GM18507 (cell line): ENCODE measurements at places on chromosomes 7 and 10.

DNA sequence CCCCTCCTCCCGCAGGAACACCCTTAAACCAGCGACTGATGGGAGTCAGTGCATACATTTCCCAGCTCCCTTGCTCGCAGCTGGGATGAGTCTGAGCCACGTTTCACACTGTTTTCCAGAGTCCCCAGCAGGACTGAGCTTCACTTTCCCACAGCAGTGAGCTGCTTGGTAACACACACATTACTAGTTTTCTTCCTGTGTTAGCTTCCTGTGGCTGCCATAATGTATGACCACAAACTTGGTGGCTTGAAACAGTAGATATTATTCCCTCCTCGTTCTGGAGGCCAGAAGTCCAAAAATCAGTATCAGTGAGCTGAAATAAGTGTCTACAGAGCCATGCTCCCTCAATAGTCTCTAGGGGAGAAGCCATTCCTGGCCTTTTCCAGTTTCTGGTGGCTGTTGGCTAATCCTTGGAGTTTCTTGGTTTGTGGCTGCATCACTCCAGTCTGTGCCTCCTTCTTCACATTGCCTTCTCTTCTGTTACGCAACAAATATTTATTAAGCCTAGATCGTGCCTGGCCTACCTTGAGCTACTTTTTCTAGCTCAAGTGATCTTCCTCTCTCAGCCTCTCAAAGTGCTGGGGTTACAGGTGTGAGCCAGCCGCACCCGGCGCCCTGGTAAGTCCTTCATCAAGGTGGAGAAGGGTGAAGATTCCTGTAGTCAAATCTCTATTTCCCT, 26.2 kb upstream of the CARD11 start:
- no peak for DNase-seq

- no peak for DNase-seq
Observed at GRCh38 chr7:16369855-16370254, 51.5 kb downstream of the CRPPA start.

DNA sequence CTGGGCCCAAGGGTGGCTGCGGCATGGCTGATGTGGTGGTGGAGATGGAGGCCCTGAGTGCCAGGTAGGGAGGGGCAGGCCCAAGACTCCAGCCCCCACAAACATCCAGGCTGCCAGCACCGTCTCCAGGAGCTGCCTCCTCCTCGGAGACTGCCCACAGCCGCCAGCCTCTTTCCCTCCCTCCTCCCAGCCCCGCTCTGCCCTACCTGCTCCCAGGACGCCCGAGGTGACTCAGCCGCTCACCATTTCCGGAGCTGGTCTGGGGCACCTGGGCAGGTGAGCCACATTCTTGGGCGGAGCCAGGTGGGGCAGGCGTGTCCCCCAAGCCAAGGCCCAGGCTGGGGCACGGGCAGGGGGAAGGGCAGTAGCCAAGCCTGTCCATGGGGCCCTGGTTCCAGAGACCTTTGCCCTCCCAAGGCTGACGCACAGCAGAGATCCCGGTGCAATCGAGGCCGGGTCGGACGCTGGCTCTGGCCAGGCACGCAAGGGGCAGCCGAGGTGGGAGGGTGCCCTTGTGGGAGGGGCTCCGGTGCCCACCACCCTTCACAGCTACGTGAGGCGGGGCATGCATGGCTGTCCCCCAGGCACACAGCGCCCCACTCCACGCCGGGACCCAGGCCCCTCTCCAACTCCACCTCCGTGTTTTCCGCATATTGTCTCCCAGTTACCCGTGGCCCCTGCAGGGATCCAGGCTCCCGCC, 8.8 kb downstream of the ADAP1 start:
- no peak for DNase-seq

GRCh38 chr10:70312972-70313371, 29.2 kb upstream of the NPFFR1 start:
- no peak for DNase-seq

DNA sequence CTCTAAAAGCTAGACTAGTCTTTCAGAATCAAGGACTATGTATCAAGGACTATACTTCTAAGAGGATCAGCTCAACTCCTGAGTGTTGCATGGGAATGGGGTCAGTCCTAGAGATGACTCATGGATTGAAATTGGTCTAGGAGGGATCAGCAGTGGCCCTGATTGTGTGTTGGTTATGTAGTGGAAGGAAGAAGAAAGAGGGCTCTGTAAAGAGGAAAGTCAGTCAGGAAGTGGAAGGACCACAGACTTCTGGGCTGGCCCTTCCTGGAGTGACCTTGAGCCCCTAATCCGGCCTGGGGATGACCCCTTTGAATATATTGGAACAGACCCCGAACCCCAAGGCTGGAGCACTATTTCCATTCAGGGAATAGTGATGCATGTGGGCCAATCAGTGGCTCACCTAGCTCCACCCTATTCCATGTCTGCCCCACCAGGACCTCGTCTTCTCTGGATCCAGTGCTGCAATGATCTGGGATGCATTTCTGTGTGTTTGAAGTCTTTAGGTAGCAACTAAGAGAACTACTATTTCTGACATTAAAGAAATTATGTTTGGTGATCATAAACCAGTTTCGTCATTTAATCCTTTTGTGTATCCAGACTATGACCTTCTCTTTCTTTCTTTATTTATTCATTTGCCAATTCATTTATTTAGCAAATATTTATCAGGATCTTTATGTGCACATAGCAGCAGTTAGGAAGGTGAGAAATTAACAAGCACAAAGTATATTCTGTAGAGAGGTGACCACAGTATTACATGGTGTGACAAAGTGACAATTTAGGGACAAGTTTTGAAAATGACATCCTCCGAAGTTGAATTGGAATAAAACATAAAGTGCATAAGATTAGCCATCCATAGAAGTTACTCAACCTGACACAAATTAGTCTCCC, 48.6 kb upstream of the KIF5B start:
- no peak for DNase-seq

DNA sequence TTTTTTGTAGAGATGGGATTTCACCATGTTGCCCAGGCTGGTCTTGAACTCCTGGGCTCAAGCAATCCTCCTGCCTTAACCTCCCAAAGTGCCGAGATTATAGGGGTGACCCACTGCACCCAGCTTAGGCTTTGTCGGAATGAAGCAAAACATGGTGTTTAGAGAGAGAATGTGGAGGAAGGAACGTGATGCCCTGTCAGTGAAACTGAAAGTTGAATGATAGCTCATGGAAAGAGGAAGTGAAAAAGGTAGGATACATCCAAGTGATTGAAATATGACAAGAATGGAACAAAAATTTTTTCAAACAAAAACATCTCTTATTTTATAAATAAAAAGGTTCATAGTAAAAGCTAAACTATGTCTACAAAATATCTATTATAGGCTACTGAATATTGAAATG, 5.9 kb downstream of the AKAP9 start:
- DNase-seq: no peak

- no peak for DNase-seq
Observed at GRCh38 chr7:108138911-108139310, 8.8 kb upstream of the LAMB4 start.

DNA sequence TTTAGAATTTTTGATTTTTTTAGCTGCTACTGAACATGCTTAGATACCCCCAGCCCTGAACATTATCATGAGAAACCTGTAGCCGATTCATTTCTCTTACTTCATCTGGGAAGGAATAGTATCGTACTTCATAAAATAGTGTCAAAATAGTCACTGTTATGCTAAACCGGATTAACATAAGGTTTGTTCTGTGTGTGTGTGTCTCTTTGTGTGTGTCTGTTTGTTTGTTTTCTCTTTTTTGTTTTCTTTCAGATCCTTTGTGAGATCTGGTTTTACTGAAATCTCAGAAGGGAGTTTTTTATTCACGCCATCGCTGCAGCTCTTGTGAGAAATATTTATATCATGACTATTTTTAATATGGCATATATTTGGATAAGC, 761 bp downstream of the LGI1 start:
- no peak for DNase-seq

- DNase-seq: no peak
Observed at GRCh38 chr7:41053820-41054219, 649.1 kb downstream of the INHBA start.

DNA sequence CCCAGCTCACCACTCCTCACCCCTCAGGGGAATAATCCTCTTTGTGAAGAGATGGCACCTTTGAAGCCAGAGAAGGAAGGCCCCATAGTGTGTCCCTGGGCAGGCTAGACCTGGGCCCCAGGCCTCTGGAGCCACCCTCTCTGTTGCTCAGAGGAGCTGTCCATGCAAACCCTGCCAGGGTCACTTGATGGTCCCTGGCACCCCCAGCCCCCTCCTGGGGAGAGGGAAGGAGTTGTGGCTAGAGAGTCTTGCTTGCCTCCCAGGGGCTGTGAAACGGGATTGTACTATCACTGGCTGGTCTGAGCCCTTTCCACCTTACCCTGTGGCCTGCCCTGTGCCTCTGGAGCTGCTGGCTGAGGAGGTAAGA, 5.8 kb downstream of the GHRHR start:
- DNase-seq: no peak

DNA sequence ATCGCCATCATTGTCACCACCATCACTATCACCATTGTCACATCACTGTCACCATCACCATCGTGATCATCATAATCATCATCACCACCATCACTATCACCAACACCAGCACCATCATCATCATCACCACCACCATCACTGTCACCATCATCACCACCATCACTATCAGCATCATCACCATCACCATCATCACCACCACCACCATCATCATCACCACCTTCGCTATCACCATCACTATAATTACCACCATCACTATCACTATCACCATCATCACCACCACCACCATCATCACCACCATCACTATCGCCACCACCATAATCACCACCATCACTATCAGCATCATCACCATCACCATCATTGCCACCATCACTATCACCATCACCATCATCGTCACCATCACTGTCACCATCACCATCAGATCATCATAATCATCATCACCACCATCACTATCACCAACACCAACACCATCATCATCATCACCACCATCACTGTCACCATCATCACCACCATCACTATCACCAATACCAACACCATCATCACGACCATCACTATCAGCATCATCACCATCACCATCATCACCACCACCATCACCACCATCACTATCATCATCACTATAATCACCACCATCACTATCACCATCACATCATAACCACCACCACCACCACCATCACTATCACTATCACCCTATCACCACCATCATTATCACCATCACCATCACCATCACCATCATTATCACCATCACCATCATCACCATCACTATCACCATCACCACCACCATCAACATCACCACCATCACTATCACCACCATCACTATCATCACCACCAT, 6.0 kb upstream of the GNA12 start:
- DNase-seq: no peak

GRCh38 chr7:18896343-18896975, 221.0 kb downstream of the TWIST1 start:
- DNase-seq: no peak

GRCh38 chr7:111370002-111370401, 192.3 kb downstream of the IMMP2L start:
- DNase-seq: no peak

DNA sequence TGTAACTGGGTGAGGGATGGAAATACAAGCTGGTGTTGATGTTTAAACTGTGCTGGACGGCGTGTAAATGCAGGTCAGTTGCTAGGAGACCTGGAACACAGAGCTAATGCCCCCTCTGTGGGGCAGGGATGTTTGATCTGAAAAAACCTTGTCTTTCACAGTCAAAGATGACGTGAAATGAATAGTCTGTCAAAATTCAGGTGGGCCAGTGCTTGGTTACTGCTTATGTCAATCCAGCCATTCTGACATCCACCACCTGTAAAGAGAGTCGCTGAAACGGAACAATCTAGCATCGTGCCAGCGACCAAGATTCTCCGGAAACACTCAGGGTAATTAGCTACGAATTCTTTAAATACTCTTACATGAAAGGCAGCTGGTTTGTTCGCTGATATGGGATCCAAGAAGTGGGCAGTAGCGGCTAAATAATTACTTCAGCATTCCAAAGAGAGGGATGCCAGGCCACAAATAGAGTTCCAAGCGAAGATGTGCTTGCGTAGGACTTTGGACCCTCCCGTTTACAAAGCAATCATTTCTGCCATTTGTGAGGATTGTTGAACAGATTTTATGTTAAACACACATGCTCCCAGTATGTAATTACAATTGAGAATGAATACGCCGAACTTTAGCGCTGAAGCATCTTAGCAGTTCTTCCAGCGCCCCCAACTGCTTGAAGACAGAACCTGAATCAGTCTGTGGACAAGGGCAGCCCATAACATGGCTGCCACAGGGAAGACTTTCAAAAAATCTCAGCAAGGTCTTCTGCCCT, 7.3 kb upstream of the ASB4 start:
- no peak for DNase-seq

DNA sequence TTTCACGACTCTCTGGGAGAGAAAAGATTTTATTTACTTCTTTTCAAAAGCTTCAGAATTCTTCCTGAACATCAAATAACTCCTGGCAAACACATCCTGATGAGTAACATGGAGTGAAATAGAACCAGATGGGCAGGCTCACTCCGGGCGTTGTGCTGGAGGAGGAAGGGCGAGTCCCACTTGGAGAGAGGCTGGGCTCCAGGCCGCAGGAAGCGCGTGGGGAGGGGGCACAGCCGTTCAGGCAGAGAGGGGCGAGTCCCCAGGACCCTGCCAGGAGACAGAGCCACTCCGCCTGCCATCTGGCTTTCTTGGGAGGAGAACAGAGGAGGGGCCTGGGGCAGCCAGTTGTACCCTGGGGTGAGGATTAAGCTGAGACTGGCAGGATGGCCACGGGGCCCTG, 265.9 kb upstream of the ZMIZ1 start:
- no peak for DNase-seq

DNA sequence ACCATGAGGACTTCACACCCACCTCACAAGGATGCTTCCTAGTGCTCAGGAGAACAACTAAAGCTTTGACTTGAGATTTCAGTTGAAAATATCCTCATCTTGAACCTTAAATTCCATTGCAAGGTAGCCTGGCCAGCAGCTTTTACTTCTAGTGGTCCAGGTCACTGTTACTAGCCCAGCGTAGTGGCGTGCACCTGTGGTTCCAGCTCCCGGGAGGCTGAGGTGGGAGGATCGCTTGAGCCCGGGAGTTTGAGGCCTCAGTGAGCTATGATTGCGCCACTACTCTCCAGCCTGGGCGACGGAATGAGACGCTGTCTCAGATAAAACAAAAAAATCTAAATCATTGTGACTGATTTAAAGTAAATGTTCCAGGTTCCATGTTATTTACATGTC, 28.3 kb upstream of the PRKAR1B start:
- no peak for DNase-seq

GRCh38 chr7:22936246-22936645, 77.7 kb downstream of the HYCC1 start:
- no peak for DNase-seq

GRCh38 chr7:124022551-124022950, 10.3 kb downstream of the TMEM229A start:
- DNase-seq: no peak

DNA sequence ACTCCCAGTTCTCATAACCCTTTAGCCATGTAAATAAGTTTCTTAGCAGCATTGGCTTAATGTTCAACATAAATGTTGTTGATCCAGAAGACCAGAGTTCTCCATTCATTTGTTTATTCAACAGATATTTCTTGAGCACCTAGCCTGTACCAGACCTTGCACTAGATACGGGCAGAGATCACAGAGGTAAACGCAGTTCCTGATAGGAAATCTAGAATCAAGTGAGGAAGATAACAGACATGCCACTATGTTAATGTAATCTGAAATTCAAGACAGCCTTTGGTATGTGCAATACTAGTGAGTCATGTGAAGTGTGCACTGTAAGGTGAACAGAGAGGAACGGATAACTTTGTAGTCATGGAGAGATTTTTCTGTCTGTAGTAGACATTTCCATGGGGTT, 3.0 kb downstream of the BUB3 start:
- DNase-seq: no peak

- DNase-seq: no peak
Observed at GRCh38 chr10:6218692-6219493, 16.2 kb downstream of the PFKFB3 start.

GRCh38 chr10:114518401-114519305, 114.4 kb upstream of the AFAP1L2 start:
- no peak for DNase-seq
